Astrocyte (in vitro differentiated cells and primary cell): ENCODE measurements at places on chromosomes 7 and 10.

GRCh38 chr7:99623091-99623693 is 6.4 kb downstream of the ZSCAN25 start:
- peak; percentile 13 for DNase-seq

- no peak for DNase-seq
Measured at GRCh38 chr7:111711426-111712065, 149.3 kb upstream of the IMMP2L start.

DNA sequence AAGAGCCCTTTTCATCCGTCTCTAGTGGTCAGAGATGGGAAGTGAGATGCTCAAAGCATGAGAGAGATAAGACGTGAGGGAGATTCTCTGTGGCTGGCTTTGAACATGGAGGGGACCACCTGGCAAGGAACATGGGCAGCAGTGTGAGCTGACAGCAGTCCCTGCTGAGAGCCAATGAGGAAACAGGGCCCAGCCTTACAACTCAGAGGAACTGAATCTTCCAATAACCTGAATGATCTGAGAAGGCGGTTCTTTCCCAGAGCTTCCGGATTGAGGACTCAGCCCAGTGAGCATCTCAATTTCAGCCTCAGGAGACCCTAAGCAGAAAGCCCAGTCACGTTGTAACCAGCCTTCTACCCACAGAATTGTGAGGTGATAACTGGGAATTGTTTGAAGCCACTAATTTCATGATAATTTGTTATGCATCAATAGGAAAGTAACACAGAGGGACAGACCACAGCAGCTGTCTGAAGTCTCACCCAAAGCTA is 33.9 kb upstream of the IKZF1 start:
- DNase-seq, result no peak

- no peak for DNase-seq
Measured at GRCh38 chr7:135770139-135770710, 21.6 kb upstream of the FAM180A start.

DNA sequence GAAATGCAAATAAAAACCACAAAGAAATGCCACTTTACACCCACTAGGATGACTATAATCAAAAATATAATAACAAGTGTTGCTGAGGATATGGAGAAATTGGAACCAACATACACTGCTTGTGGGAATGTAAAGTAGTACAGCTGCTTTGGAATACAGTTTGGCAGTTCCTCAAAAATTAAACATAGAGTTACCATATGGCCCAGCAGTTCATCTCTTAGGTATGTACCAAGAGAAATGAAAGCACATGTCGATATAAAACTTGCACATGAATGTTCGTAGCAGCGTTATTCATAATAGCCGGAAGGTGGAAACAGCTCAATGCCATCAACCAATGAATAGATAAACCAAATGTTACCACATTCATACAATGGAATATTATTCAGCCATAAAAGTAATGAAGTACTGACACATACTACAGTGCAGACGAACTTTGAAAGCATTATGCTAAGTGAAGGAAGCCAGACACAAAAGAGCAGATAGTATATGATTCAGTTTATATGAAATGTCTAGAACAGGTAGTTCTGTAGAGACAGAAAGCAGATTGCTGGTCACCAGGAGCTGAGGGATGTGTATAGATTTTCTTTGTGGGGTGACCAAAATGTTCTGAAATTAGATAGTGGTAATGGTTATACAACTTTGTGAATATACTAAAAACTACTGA is 12.4 kb downstream of the BCAP29 start:
- peak; percentile 71 for DNase-seq

GRCh38 chr10:31999070-31999660 is 57.1 kb downstream of the KIF5B start:
- peak; percentile 30 for DNase-seq

DNA sequence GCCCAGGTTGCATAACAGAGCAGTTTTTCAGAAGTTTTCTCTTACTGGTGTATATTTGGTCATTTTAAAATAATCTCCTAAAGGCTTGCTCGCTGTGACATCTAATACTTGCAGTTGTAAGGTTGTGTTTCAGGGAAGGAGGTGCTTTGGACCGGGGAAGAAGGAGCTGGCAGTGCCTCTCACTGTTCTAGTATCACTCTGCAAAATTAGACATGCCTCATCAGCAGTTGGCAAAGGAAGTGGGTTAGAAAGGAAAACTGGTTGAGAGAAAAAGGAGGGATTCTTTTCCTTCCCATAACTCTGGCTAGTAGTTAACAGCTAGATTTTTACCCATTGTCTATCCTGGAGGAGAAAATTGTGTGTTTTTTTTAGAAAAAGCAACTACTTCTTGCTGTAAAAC is 34.8 kb downstream of the CUL1 start:
- DNase-seq, result no peak

DNA sequence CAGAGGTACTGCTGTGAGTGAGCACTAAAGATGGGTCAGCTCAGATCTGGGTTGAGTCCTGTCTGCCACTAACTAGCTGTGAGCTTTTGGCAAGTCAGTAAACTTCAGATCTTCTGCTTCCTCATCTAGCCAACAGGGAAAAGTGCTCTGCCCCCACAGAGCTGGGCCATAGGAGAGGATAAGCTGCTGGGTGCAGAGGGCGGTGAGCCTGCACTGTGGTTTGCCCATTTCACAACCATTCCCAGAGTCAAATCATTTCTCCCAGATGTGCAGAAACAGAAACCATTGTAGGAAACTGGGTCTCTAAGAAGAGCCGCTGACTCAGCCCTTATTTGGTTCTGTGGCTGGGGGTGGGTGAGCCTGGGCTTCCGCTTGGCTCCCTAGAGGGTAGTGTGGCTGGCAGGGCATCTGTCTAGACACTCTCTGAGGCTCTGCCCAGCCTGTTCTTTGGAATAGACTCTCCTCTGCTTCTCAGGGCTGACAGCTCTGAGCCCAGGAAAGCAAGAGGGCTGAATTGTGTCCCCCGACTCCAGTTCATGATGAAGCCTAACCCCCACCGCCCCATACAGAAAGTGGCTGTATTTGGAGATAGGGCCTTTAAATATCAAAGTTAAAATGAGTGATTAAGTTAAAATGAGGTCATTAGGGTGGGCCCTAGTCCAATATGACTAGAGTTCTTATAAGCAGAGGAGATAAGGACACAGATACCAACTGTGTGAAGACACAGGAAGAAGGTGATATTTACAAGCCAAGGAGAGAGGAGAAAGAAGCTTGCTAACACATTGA is 29.5 kb upstream of the ARHGAP22 start:
- DNase-seq, result peak; percentile 70

- DNase-seq, result no peak
Measured at GRCh38 chr10:113138937-113139585, 189.0 kb downstream of the TCF7L2 start.

DNA sequence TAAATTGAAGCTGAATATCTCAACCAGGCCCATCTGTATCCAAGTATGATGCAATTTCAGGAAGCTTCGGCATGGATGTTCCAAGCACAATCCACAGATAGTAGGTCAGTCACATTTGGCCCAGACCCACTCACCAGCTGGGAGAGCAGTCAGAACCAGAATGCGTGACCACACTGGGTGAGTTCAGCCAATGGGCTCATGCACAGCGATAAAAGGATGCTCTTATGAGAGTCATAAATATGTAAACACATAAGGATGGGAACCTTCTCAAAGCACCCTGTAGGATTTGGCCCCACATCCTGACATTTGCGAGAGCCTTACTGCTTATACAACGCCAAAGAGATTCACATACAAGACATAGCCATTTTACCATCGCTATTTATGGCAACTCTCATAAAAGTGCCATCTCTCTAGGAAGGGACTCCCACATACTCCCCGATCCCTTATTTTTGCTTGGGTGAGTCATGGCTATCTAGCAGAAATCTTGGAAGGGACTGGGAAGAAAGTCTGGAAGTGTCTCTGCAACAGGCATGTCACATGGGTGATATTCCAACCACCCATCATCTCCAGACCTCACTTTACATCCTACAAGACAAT is 3.0 kb downstream of the AFAP1L2 start:
- DNase-seq, result peak; percentile 65

GRCh38 chr7:4185721-4186512 is 496.2 kb upstream of the FOXK1 start:
- DNase-seq, result no peak

DNA sequence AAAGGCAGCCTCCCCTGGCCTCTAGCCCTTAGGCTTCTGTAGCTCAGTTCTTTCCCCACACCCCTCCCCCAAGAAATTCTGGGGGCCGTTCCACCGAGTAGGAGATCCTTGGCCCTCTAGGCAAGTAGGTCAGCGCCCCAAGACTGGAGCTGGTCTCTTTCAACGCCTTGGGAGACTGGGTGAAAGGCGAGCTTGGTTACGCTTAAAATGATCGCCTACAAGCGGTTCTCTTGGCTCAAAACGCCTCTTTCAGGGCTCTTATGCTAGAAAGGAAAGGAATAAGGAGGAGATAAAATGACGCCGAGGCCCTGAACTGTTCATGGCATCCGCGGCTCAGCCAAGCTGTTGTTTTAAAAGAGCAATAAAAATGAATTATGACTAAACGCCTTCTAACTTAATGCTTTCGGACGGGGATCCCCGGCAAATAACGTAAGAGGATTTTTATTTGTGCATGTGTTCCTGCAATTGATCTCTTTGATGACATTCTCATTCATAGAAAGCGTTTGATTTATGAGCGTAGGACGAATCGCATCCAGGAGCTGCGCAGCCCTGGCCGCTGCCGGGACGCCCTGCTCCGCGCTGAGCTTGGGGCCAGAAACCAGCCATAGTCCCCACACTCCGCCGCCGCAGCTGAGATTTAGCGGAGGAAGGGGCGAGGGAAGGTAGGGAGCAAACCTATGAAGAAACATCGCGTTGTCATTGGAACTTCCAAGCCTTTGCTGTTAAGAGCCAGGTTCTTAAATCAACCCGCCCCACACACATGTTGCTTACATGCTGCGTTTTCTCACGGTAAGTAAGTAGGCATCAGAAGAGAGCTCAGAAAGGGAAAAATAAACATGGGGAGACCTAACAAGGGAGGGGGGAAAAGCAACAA is 3.0 kb upstream of the HOXA1 start:
- peak; percentile 68 for DNase-seq

- DNase-seq, result peak; percentile 94
Measured at GRCh38 chr7:71626206-71626605, 494.3 kb downstream of the GALNT17 start.

DNA sequence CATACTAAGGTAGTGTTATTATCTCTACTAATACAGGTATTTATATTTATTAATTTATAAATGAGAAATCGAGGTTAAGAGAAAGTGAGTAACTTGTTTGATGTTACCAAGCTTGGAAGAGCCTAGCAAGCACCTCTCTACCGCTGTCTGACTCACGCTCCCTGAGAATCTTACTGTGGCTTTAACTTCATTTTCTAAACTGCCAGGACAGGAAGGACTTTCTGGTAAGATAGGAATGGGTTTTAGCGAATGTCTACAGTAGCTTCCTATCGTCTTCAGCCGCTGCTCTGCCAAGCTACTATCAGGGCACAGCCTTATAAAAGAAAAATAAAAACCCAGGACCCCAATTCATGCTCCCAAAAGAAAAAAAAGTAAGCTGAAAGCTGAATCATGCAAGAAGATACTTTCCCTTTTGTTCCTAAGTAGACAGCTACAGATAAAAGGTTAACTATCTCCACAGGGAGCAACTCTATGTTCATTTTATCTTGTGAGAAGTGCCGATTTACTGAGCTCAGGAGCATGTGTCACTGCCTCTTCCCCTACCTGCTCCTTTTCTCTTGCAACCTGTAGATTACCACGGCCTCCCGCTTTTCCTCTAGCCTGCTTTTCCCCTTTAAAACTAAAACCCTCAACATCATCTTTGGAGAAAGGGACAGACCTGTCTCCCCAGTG is 60.2 kb downstream of the THNSL1 start:
- peak; percentile 16 for DNase-seq

DNA sequence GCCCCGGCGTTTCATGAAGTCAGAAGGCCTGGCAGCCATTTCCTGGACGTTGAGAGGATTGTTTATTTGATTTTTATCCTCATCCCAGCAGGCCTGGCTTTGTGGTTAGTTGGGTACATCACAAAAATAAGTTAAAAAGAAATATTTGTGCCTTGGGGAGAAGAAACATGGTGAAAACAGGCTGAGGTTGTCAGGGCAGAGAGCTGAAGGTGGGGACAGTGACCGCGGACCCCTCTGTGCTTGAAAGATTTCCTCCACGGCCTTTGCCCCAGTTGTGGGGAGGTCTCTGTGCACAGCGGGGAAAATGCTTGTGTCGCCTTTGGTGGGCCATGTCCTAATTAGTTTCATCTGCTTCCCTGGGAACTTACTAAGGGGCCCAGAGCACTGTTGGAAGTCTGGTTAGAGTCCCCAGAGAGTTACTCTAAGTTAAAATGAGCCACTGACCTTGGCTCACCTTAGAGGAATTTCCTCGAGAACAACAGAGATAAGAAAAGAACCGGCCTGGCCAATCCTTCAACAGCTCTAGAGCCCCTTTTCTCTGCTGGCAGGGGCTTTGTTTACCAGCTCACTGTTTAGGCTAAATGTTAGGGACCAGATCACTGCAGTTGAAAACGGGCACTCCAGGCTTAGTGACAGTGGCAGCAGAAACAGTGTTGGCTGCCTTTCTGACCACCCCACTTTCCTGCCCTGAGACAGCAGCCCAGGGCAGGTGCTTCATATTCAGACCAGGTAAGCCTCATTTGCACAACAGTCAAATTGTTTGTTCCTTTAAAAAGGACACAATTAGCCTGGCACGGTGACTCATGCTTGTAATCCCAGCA is 37.9 kb downstream of the CRCP start:
- DNase-seq, result no peak

- no peak for DNase-seq
Measured at GRCh38 chr10:78059906-78060702, 26.4 kb downstream of the RPS24 start.

DNA sequence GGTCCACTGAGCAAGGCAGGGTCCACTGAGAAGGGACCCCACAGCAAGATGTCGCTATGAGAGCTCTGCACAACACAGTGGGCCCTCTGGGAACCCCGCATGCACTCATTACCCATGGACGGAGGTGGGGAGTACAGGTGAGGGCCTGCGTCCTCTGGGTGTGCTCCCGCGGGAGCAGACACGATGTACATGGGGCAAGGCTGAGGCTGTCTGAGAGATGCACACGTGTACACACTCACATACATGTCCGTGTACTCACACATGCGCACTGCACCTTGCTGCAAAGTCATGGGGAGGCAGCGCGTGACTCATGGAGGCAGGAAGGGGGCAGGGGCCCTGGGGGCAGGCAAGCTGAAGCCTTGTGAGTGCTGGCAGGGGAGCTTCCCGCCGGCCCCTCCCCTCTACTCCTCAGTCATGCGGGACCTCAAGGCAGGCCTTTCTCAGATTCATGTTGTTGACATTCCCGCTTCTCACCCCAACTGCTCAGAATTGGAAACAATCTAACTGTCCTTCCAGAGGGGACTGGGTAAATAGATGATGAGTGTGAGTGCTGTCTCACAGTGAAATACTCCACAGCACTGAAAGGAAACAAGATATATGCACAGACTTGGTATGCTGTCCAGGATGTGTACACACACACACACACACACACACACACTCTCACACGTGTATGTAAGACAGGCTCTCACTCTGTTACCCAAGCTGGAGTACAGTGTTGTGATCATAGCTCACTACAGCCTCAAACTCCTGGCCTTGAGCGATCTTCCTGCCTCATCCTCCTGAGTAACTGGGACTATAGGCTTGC is 40.0 kb downstream of the GOLGA7B start:
- DNase-seq, result peak; percentile 63

DNA sequence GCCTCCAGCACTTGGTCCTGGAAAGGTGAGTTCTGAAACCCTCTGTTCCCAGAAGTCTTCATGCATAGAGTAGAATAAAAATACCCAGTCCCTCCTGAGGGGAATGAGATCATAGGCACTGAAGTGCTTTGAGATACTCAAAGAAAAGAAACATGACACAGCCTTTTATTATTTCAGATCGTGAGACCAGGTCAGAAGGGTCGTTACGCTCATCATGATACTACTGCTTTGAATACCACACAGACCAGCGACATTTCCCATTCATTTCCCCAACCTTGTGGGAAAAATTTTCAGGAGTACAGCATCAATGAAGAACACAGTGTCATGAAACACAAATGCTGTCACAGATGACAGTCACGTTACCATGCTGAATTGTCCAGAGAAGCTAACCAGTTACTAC is 15.0 kb downstream of the CLRN3 start:
- no peak for DNase-seq
